RPMI7951 (cell line): ENCODE measurements at places on chromosomes 4 and X. TPM values are rescaled to one million over a fixed set of nuclear protein-coding genes. Genes with fewer than 3 reads are reported as not detected.
A peak's percentile ranks its signal among the peaks of the same experiment; 100 is the strongest.

DNA sequence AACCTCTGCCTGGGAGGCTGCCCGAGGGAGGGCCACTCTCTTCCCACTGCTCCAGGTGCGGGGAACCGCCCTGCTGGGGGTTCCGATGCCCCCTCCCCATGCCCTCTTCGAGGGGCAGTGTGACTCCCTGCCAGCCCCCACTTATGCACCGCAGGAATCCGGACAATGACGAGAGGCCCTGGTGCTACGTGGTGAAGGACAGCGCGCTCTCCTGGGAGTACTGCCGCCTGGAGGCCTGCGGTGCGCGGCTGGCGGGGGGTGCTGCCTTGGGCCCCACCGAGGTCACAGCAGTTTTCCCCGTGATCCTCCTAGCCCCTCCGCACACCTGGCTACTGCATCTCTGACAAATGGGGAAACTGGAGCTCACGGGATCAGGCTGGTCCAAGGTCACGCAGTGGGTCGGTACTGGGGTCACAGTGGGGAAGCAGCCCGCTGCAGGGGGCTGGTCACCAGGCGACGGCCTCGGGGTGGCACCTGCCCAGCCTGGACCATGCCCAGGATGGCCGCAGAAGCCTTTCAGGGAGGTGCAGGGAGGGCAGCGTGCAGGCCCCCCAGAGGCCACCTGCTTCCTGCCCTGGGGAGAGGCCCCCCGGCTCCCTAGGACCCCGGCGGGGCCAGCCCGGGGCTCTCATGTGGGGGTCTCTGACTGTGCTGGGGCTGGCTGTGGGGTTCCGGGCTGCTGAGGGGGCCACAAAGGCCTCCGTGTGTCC lies 3.5 kb downstream of the HGFAC start:
- no peak for DNase-seq

NEXMIF gene
- total RNA-seq: not detected in 2 replicates

DNA sequence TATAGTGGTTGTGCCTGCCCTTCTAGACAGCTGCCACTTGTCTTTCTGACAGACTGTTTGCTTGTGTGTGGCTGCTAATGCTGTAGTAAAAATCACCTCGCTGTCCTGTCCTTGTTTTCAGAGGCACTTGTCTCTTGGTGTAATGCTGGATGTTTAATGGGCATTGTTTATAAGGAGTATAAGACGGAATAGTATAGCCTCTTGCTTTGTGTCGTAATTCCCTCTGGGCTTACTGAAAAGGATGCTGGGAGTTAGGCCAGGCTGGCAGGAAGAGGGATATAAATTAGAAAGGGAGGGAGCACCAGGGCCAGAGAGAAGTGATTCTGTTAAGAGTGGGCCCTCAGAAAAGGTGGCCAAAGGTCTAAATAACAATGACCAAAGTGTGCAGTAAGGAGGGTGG lies 29.0 kb downstream of the NHS start:
- no peak for DNase-seq

MFAP3L gene
- 0.48 and 1.9 TPM in 2 replicates for total RNA-seq

SNX12 gene
- 75.6 and 86.4 TPM in 2 replicates for total RNA-seq

GRCh38 chr4:148116969-148117368 lies 325.2 kb downstream of the NR3C2 start:
- DNase-seq: no peak

ADAMTS3 gene
- total RNA-seq: 0.36 and 0.68 TPM in 2 replicates

CYSLTR1 gene
- total RNA-seq: not detected in 2 replicates

DNA sequence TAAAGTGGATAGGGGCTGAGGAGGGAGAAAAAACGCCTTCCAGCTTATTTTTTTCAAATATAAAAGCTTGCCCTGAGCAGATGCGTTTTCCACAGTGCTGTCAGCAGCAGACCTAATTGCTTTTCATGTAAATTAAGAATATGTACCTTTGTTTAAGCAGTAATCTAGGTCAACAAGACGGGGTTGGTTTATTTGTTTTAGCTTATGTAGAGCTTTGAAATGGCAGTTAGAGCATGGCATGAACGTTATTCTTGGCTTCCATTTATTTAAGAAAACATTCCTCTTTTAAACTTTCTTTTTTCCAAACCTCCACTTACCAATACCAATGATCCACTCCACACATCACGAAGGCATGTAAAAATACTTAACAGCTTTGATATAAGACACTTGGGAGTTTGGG lies 220.3 kb upstream of the TENM3 start:
- DNase-seq: no peak

- peak; percentile 15 for DNase-seq
Measured at GRCh38 chr4:182748949-182749348, 168.2 kb downstream of the DCTD start.

- no peak for DNase-seq
Measured at GRCh38 chr4:3046162-3046561, 28.2 kb downstream of the HTT-AS start.

GRCh38 chrX:49060914-49061313 lies 2.1 kb downstream of the CCDC120 start:
- no peak for DNase-seq

DNA sequence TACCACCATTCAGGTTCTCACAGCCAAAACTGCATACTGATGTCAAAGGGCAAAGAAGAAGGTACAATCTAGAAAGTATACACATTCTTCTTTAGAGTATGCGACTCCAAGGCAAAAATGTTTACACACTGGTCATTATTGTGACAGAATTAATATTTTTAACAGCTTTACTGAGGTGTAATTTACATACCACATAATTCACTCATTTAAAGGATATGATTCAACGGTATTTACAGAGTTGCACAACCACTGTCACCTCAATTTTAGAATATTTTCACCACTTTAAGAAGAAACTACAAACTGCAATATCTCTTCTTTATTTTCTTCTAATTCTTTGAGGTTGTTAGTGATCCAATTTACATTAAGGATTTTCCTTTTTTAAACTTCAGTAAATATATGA lies 325.4 kb upstream of the SMIM31 start:
- DNase-seq: no peak

- DNase-seq: no peak
Measured at GRCh38 chr4:139840773-139841172, 175.2 kb downstream of the MGST2 start.

GRCh38 chr4:15781427-15782095 lies 3.4 kb downstream of the CD38 start:
- peak; percentile 17 for DNase-seq

CCDC110 gene
- total RNA-seq: 1.2 and 3.3 TPM in 2 replicates

GRCh38 chr4:5956285-5957021 lies 61.8 kb downstream of the C4orf50 start:
- peak; percentile 35 for DNase-seq

- DNase-seq: no peak
Measured at GRCh38 chr4:131366714-131367113, 1782.4 kb upstream of the PCDH10 start.

POU3F4 gene
- total RNA-seq: not detected in 2 replicates

ZMAT1 gene
- not detected in 2 replicates for total RNA-seq

GRCh38 chr4:118749347-118749988 lies 64.3 kb downstream of the METTL14 start:
- DNase-seq: no peak

GRCh38 chr4:20273793-20274192 lies 22.1 kb downstream of the SLIT2 start:
- no peak for DNase-seq

DNA sequence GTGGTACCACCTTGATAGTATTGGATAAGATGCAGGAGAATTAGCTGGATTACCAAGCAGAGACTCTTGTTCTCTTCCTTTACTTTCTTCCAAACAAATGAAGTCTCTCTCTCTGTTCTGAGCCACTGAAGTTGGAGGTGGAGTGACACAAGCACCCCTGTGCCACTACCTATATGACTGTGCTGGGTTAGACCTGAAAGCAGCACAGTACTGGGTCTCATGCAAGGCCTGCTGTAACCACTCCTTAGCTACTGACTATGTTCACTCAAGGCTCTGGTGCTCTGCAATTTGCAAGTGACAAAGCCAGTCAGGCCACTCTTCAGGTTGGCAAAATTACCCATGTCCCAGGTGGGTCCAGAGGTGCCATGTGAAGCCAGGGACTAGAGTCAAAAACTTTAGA lies 389.6 kb upstream of the MAOA start:
- no peak for DNase-seq

DNA sequence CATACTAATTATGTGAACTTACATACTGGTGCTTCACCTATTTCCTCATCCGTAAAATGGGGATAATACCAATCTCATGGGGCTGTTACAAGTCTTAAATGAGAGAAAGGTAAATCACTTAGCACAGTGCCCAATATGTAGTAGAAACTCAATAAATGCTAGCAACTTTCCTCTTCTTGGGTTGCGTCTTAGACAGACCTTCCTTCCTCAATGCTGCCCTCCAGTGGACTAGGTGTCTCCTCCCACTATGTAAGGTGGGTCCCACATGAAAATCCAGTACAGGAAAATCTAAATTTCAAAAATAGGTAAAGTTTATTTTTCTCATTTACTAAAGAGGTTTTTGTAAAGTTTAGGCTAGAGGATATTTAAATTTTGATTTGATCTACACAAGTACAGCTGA lies 20.6 kb downstream of the ZDHHC9 start:
- peak; percentile 18 for DNase-seq

DNA sequence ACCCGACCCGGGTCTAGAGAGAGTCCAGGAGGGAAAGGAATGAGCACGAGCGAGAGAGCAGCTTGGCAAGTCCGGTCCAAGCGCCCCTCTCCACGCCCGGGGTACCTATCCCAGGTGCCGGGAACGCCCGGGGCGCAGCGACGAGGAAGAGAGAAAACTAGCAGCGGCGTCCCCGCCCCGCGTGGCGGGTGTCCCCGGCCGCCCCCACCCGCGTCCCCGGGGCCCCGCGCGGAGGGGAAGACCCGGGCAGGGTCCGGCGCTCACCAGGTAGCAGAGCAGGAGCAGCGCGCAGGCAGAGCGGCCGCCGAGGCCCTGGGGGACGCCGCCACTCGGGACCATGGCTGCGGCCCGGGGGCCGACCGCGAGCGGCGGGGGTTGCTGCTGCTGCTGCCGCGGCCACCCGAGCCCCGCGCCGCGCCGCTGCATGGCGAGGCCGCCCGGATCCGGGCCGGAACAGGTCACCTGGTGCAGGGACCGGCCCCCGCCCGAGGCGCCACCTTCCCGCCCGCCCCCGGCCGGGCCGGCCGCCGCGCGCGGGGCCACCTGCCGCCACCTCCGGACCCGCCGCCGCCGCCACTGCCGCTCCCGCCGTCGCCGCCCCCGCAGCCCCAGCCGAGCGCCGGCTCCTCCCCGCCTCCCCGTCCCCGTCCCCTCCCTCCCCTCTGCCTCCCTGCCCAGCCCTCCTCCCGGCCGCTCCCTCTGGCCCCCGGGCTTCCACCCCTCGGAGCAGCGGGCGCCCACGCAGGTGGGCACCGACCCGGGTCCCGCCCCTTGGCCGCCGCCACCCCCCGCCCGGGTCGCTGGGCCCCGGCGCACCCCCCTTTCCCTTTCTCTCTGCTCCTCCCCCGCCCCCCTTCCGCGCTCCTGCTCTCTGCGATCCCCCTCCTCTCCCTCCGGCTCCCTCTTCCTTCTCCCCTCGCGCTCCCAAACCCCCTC lies at the start of gene SEL1L3:
Gene SEL1L3 (minus strand): TSS at position 578 of the 936 bp plus-strand sequence. CDS start 152 bp downstream, at position 426.
- no peak for DNase-seq

PCDH11X gene
- not detected in 2 replicates for total RNA-seq

CACNA1F gene
- total RNA-seq: not detected in 2 replicates

DNA sequence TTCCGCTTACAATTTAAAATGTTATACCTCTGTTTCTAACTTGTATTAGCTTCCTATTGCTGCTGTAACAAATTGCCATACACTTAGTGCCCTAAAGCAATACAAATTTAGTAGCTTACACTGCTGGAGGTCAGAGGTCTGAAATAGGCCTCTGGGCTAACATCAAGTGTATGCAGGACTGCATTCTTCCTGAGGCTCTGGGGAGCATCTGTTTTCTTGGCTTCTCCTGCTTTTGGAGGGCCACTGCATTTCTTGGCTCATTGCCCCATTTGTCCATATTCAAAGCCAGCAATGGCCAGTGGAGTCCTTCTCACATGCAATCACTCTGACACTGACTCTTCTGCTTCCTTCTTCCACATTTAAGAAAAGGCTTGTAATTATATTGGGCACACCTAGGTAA lies 639.8 kb upstream of the INTU start:
- DNase-seq: peak; percentile 33

HPF1 gene
- 38.1 and 53.2 TPM in 2 replicates for total RNA-seq

DNA sequence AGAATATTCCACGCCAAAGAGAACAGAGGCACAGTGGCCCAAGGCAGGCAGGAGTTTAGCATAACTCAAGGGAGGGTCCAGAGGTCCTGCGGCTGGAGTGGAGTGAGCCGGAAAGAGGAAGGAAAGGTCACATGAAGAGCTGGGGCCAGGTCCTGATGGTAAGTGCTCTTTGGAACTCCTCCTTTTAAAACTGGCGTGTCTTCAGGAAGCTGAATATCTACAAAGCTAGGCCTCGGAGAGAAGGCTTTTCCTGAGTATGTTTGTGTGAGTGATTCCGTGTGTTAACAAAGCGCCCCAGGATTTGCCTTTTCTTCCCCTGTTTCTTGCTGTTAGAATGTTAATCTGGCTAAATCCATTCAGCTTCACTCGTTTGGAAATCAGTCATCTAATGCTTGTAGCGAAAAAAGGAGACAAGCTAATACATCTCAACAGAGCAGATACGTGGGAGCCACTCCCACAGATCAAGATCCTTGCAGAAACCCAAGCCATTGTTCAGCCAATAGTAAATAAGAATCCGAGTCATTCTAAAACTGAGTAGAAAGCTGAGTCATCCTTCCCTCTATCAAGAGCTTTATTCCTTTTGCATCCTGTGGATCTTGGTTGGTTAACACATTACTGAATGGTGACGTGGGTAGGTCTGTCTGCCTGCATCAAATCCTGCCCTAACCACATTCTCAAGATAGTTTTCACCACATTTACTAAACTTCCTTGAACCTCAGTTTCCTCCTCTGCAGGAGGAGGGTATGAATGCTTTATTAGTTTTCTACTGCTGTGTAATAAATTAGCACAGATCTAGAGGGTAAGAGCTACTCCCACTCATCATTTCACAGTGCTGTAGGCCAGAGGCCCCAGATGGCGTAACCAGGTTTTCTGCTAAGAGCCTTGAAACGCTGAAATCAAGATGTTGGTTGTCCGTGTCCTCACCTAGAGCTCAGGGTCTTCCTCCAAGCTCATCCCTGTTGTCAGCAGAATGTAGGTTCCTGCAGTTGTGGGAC lies 43.2 kb upstream of the RBM47 start:
- peak; percentile 93 for DNase-seq

NR3C2 gene
- 0.10 TPM in 1 of 2 replicates, not detected in the other for total RNA-seq
